ENCODE measurements at places on chromosomes 11 and 22.

GRCh38 chr11:112718483-112718882 lies 242.7 kb upstream of the NCAM1 start:
- DNase-seq, result no peak

- no peak for DNase-seq
These were observed 98.2 kb downstream of the SLC1A2 start for GRCh38 chr11:35321111-35321510.

DNA sequence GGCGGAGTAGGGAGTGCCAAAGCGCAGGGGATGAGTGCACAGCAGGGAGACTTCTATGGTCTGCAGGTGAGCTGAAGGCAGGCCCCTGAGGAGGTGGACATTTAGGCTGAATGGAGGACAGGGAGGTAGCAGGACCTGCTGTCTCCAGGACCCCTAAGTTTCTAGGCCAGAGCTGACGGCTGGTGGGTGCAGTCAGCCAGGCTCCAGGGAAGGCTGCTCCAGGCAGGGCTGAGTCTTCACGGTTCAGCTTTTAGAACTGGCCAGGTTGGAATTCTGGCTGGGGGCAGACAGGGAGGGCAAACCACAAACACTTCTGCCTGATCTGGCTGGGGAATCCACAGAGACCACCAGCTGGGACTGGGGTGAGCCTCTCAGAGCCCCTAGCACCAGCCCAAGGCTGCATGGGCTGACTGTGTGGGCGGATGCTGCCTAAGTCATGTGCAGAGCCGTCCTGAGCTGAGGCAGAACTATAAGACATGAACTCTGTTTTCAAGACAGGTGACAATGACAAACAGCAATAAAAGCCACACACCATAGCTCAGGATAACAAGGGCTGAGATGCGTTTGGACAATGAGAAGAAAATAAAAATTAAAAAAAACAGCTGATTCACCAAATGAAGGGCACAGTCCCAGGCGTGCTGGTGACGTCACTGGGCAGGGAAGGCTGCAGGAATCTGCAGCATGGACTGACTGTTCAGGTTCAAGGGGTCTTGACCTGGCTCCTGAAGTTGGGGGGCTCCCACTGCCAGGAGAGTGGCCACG lies 10.4 kb upstream of the MALAT1 start:
- DNase-seq, result no peak

DNA sequence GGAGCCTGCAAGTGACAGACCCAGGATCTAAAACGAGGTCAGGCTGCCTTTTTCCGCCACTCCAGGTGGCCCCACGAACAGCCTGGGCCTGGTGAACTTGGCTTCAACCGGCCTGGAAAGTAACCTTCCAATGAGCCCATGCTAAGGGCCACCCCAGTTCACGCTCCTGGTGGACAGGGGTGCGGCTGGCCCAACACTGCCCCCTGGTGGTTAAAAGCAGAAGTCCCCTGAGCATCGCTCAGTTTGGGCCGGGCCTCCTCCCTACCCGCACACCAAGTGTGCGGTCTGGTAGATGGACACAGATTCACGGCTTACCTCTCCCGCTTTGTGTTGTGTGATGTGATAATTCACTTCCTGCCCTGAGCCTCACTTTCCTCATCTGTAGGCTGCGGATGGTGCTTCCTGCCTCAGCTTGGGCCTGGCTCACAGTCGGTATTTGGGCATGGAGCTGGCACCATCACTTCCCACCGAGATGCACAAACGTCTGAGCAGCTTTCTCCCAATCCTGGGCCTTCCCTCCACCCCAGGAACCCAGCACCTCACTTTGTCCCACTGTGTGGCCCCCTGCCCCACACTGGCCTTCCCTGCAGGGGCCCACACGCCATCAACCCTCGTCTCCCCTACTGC lies 13.7 kb upstream of the SEC14L3 start:
- DNase-seq, result no peak

DNA sequence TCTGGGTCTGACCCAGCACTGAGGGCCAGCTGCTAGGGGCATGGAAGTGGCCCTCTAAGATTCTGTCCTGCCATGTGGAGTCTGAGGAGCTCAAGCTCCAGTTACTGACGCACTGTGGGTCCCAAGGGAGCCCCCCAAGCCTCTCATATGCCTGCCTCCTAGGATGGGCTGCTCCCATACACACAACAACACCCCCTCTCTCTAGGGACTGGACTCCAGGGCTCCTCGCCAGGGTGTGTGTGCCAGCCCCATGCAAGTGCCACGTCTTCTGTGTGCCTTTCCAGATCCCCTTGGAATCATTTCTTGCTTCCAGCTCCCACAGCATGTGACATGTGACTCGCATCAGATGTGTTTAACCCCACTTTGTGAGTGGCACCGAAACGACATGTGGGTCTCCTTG lies 234.5 kb downstream of the CEP164 start:
- no peak for DNase-seq

GRCh38 chr11:71489311-71490043 lies 36.5 kb downstream of the NADSYN1 start:
- no peak for DNase-seq

- no peak for DNase-seq
These were observed 9.5 kb downstream of the PLA2G6 start for GRCh38 chr22:38171927-38172831.
